ENCODE measurements at places on chromosomes 1 and 21.

GRCh38 chr1:161119092-161119903 is 1.4 kb downstream of the NIT1 start:
- no peak for DNase-seq

- no peak for DNase-seq
These were observed 44.0 kb upstream of the TARDBP start for GRCh38 chr1:10968411-10968826.

GRCh38 chr1:234208791-234209190 is 164.5 kb upstream of the COA6 start:
- DNase-seq = no peak

DNA sequence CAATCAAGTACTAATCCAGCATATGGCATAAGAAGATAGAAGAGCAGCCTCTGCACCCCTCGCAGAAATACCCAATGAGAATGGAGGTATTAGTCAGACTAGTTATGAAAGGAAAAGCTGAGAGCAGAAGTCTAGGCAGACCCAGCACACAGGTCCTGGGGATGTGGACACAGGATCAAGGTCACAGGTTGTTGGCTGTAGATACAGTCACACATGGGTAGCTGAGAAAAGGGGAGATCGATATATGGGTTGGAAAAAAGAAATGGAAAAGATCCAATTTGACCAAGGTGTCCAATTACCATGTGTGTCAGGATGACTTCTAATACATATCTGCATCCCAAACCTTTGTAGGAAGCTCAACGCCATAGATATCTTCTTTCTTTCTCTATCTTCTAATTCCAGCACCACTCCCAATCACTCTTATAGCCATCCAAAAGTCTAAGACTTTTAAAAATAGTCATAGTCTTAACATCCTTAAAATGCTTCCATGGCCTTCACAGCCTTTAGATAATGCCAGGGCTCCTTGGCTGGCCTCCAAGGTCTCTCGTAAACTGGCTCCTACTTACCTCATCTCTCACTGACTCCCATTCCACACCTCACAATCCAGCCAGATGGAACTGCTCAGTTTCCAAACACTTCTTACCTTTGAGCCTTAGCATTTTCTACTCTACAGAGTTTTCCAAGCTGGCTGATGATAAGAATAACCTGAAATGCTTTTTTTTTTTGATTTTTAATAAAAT is 8.3 kb upstream of the ZC3H11B start:
- DNase-seq = no peak

DNA sequence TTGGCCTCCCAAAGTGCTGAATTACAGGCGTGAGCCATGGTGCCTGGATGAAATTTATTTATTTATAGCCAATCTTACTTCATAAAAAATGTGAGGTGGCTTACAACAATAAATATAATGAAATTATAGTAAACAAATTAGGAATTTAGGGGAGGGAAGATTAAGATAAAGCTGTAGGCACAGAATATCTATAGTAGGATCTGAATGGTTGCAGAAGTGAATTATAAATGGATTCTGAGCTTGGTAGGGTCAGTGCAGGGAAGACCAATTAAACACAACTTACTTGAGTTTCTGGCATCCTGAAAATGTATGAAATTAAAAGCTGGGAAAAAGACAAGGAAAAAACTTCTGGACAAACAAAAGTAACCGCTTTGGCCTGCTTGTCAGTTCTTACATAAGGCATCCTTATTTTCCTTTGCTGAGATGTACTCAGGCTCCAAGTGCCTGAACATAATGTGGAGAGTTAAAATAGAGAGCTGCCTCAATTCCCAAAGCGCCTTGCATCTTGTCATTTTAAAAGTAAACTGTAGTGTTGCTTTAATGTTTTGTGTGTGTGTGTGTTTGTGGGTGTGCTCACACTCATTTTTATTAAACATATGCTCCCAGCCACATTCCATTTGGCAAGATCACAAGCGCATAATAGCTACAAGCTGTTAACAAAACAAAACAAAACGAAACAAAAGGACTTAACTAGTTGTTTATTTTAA is 247.3 kb downstream of the S1PR1 start:
- no peak for DNase-seq

DNA sequence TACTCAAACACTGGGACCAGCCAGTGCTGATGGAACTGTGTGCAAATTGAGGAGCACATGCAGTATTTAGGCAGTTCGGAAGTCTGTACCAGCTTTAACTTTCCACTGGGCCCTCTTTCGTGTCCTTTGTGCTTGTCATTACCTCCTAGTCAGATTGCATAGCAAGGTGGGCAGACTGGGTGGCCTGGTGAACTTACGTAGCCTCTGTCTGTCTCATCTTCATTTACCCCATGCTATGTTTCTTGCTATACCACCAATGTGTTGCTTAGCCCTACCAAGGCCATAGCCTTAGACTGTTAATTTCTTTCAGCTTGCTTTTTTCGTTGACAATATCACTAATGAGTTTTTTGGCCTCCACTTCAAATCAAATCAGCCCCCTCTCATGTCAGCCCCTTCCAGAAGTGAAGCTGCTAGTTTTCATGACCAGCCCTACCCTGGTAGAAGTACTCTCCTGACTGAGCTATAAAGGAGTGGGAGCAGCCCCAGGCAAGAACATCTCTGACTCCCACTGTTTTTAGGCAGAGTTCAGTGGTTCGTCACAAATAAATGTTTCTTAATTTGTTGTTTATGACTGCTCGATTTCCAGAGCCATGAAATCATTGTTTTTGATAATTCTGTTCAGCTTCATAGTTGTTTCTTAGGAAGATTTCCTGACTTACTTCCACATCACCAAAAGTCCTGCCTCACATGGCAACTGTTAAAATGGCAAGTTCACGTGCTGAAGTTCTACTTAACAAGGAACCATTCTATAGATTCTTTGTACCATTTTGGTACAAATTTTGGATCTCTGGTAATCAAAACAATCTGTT is 19.3 kb downstream of the PRKACB start:
- no peak for DNase-seq

GRCh38 chr1:230824919-230825721 is 43.2 kb downstream of the C1orf198 start:
- DNase-seq = no peak

- no peak for DNase-seq
These were observed 5.6 kb downstream of the RPS6KA1 start for GRCh38 chr1:26535201-26535600.

DNA sequence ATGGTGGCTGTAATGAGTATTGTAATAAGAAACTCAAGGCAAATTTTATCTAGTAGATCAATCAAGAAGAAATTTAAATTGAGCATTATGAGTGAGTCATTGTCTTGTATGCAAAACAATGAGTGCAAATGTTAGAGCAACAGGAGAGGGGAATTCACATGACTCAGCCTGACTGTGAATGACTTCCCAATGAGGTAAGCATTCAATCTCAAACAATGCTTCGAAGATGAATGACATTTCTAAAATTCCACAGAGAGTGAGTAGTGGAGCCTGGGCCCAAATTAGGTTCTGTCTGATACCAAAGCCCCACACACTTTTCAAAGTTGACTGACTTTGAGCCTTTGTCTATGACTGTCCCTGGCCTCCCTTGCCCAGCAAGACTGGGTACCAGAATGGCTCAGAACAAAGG is 738.0 kb downstream of the PTPRU start:
- no peak for DNase-seq

All from sciatic nerve (tissue), 2 donors.